Renal cortex interstitium (tissue), 15 donors: ENCODE measurements at places on chromosomes 6 and 20. TPM values are rescaled to one million over a fixed set of nuclear protein-coding genes. Genes with fewer than 3 reads are reported as not detected.
A peak's percentile ranks its signal among the peaks of the same experiment; 100 is the strongest.

FGD2 gene
- 3.1 TPM for polyA plus RNA-seq

GRCh38 chr6:169320013-169320412, 66.4 kb upstream of the THBS2 start:
- no peak for DNase-seq

- DNase-seq = no peak
Observed at GRCh38 chr6:110425816-110426215, 10.4 kb upstream of the DDO start.

DNA sequence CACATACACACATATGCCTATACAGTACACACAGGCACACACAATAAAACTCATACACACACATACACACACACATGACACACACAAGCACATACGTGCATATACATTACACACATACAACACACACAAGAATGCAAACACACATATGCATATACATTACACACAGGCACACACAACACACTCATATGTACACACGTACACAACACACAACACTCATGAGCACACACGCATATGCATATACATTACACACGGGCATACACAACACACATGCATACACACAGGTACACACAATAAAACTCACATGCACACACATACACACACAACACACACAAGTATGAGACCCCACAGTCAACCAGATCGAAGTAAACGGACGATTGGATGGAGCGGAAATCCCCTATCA, 238.2 kb downstream of the ERMARD start:
- DNase-seq = no peak

DNA sequence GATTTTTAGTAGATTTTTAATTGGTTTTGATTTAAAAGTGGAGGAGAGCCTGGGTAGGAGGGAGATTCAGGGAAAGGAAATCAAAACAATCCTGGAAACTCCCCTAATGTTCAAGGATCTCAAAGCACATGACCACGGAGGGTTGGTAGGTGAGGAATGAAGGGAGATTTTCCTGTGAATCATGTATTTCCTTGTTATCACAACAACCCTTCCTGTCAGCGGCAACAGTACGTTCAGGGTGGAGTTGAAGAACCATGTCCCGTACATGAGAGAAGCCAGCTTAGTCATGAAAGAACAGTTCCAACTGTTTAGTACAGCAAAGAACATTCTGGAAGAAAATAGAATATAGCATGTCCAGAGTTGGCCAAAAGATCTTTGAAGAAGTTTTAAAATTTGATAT, 79.4 kb upstream of the SCAF8 start:
- no peak for DNase-seq

- DNase-seq = no peak
Observed at GRCh38 chr6:91127752-91128151, 540.9 kb upstream of the MAP3K7 start.

DEFB129 gene
- polyA plus RNA-seq = not detected

CCDC170 gene
- 3.6 TPM for polyA plus RNA-seq

- no peak for DNase-seq
Observed at GRCh38 chr6:165653196-165653595, 9.8 kb downstream of the PDE10A start.

OPN5 gene
- 0.56 TPM for polyA plus RNA-seq

RSPO3 gene
- 21.6 TPM for polyA plus RNA-seq

- DNase-seq = peak; percentile 10
Observed at GRCh38 chr6:146968041-146968760, 236.0 kb upstream of the STXBP5 start.

DNA sequence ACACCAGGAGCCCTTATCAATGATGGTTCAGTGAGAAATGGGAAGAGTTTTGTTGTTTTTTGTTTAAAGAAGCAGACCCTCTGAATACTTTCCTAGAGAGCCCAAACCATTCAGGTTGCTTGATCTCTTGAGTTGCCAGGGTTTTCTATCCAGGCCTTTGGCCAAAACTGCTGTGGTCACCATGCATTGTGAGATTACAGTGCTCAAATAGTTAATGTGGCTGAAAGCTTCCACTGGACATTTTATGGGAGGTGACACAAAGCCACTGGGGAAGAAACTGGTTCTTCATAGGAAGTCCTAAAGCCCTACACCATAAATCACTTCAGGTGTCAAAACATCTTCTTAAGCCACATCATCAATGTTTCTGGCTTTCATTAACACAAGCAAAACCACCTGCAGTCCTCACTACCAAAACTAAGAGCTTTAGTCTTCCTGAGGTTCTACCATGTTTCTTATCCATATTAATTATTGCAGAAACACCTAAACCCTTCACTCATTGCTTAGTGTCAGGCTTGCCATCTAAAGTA, 101.6 kb downstream of the IBTK start:
- no peak for DNase-seq

- no peak for DNase-seq
Observed at GRCh38 chr6:3793545-3793944, 42.0 kb upstream of the PXDC1 start.

GRCh38 chr6:167058261-167058660, 59.1 kb downstream of the CEP43 start:
- no peak for DNase-seq

DNA sequence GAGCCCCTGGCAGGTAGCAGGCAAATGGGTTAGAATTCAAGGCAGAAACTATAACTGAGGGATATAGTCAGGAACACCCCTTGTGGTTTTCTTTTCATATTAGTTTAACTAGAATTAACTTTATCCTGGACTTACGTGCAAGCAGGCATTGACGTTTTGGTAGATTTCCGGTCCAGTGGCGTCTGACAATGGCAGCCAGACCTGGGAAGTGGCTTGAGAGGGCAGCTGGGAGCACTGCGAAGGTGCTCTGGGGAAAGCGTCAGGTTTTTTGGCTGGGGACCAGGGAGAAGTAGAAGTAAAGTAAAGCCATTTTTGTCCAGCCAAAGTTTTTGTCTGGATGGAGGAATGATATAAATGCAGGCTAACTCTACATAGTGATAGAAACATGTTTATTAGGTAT, 8.4 kb upstream of the ACSS1 start:
- no peak for DNase-seq

DNA sequence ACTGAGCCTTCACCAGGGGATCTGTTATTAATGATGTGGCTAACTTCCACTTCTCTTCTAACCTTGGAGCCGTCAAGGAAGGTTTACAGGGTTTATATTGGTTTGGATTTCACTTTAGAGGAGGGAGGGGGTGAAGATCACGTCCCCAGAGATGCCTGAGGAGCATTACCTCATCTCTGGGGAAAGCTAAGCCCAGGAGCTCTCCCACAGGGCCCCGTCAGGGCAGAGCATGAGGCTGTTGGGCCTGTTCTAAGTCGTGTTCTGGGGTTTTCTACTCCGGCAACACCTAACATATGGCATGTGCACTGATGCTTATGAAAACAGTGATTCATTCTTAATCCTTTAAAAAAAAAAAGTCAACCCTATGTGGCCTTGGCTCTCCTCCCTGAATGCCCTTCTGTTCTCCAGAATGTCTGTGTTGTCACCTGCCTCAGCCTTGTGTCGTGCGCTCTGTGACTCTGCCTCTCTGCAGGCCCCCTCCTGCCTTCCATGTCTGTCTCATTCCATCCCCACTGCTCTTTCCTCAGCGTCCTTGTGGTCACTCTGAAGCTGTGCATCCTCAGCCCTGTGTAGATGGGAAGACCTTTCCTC, 97.4 kb upstream of the JARID2 start:
- DNase-seq = no peak

DNA sequence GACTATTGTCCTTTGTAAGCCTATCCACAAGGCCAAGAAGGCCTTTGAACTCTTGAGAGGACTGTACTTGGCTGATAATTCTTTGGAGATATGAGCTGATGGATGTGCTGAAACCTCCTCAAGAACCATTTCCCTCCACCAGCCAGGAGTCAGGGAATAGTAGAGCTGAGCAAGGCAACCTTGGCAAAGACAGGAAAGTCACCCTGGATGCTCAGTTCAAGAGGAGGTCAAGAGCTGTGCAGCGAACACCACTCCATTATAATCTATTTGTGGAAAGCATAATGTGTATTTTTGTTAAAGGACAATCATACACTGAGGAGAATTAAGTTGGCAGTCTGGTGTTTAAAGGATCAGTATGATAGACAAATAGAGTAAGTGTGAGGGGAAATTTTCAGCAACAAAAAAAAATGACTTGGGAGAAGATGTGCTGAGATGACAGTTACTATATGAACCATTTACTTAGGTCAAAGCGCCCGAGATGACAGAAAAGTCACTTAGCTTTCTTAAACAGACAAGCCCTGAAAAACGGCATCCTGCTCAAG, 177.2 kb upstream of the COL21A1 start:
- no peak for DNase-seq

ZNF133 gene
- polyA plus RNA-seq = 37.7 TPM

OLIG3 gene
- polyA plus RNA-seq = not detected

- DNase-seq = no peak
Observed at GRCh38 chr6:45156075-45156474, 172.1 kb upstream of the RUNX2 start.

HLA-DOB gene
- 0.10 TPM for polyA plus RNA-seq

CLIC1 gene
- 292 TPM for polyA plus RNA-seq

GRCh38 chr20:54275359-54276111, 67.6 kb downstream of the PFDN4 start:
- DNase-seq = no peak
